ENCODE measurements at places on chromosomes 6 and 20.
A peak's percentile ranks its signal among the peaks of the same experiment; 100 is the strongest.

DNA sequence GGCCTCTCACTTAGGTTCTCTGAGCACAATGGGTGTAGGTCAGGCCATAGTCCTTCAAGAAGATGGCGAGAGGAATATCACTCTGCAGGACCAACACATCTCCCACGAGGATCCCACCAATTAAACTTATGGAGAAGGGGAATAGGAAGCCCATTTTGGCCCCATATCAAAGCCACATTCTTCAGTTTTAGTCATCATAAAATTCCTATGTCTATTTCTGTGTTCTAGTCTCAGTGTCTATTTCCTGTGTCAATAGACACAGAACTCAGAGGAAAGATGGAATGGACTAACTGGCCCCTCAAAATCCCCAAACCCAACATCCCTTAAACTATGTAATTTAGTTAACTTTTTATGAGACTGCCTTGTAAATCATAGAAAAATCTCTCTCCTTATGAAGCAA, 216.8 kb downstream of the HACE1 start:
- DNase-seq = peak; percentile 14

GRCh38 chr20:39066471-39067242, 104.5 kb downstream of the DHX35 start:
- DNase-seq = no peak

DNA sequence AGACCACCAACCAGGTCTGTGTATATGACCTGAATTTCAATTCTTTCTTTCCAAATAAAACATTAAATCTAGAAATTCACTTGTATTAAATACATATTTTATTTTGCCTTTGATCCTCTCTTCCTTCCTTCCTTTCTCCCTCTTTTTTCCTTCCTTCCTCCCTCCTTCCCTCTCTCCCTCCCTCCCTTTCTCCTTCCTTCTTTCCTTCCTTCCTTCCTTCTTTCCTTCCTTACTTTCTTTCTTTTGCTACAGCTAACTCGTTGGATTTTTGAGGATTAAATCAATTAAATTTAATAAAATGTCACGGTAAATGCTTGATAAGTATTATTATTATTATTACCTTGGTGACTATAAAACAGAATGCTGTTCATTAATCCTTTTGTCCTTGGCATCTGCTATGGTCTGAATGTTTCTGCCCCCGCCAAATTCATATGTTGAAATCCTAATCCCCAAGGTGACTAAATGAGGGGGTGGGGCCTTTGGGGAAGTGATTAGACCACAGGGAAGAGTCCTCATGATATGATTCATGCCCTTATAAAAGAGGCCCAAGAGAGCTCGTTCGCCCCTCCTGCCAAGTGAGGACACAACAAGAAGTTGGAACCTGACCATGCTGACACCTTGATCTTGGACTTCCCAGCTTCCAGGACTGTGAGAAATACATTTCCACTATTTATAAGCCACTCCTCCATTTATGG, 67.6 kb upstream of the BTBD3 start:
- DNase-seq = peak; percentile 98

DNA sequence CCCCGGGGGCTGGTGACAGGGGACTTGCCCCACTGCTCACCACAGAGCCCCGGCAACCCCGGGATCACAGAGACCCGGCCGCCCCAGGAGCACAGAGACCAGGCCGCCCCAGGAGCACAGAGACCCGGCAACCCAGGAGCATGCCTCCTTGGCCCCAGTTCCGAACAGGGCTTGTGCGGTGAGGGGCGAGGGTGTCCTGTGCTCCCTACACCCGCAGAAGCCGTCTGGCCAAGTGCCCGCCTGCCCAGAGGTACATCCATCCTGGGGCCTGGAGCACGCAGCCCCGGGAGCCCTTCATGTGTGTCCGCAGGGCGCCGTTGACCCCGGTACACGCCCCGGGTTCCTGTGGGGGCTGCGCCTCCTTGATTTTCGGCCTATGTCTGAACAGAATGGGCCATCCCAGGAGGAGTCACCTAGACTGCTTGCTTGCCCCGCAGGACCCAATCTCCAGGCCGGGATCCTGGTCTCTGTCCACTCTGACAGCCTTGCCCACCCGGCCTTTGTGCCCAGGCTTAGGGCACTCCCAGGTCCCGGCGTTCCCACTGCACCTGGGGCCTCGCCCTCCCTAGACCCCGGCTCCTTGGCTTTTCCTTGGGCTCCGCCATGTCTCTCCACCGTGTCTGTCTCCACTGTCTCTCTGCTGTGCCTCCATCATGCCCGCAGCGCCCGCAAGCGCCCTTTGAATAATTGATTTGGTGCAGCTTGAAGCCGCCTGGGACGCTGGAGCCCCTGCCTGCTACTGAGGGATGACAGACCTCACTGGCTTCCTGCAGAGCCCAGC, 219.8 kb downstream of the ERMARD start:
- DNase-seq = no peak

DNA sequence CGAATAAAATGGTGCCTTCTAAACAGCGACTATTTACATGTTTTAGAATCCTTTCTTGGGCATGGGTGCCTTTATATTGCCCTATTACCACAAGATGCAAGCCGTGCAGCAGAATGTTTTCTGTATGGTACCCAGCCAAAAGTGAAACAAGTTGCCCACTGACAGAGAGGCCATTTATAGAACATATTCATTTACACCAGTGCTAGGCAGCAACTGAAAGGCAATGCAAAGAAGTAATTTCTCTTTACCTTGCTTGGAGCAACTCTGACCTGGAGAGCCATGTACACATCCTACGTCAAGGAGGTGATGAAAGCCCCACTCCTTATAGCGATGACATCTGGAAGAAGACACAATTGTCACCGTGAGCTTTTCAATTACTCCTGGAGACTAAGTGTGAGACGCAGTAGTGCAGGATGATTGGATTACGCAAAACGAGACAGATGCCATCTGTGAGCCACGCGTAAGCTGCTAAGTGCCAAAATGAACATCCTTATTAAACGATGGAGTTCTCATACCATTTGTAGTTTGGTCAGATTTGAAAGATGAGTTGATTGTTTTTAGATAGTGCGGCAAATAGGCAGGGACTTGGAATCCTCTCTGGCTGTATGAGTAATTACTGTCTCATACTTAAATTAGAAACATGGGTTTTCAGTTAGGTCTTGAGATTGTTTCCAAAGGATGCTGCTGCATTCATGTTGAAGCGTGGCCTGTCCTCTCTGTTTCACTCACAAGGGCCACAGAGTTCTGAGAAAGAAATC, at the start of gene TMEM244:
Gene TMEM244 (minus strand): TSS at position 408 of the 758 bp plus-strand sequence. CDS start 127 bp downstream, at position 281.
- DNase-seq = no peak

DNA sequence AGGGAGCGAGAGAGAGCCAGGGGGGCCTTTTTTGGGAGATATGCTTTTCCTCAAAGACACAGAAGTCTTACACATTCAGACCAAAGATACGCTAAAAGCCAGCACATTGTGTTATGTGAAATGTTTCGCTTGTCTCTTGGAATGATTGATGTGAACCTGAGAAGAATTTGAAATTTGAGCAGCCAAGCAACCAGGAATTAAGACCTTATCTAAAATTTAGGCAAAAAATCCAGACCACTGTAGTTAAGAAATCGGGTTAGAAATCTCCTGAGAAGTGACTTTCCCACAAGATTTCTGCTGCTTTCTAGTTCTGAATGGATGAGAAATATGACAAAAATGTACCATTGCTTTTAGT, 223.2 kb upstream of the GMDS start:
- DNase-seq = no peak

- peak; percentile 85 for DNase-seq
Observed at GRCh38 chr20:35994994-35995453, 26.6 kb downstream of the CNBD2 start.

DNA sequence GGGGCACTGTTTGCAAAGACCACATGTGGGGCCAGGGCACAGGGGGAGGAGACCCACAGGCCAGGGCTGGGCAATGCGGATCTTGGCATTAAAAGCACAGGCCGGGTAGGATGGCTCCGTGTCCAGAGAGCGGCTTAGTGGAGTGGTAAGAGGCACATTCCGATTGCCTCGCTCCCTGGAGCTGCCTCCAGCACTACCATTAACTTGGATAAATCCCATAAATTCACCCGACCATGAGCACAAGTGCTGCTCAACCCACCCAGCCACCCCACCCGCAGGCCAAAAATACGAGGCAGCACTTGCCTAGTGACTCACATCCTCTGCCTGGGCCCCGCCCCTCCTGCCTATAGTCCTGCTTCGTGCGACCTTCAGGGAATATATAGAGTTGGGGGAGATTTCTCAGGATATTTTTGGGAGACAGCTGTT, 67.5 kb upstream of the QKI start:
- DNase-seq = peak; percentile 57

GRCh38 chr6:33249732-33250630, 21.7 kb downstream of the VPS52 start:
- peak; percentile 79 for DNase-seq

Measured in MCF 10A (cell line).